ENCODE measurements at places on chromosomes 12 and 14.

GRCh38 chr12:71425568-71426299, 13.9 kb upstream of the LGR5 start:
- no peak for DNase-seq

GRCh38 chr14:91119556-91120311, 5.9 kb downstream of the DGLUCY start:
- DNase-seq, result peak; percentile 26

DNA sequence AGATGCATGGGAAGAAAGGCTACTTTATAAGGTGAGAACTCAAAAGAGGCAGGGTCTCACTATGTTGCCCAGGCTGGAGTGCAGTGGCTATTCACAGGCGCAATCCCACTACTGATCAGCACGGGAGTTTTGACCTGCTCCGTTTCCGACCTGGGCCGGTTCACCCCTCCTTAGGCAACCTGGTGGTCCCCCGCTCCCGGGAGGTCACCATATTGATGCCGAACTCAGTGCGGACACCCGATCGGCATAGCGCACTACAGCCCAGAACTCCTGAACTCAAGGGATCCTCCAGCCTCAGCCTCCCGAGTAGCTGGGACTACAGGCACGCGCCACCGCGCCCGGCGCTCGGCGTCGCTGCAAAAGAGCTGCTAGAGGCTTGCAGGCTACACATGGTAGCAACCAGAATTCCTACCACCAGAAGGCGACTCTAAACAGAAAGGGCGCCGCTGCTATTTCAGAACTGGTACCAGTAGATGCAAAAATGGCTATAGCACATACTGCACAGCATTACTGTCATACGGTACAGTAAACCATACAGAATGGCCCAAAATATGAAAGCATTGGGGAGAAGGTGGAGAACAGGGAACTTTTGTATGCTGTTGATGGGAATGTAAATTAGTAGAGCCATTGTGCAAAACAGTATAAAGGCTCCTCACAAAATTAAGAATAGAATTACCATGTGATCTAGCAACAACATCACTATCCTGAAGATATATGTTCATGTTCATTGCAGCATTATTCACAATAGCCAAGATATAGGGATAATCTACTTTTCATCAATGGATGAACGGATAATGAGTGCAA, 1.2 kb upstream of the NEMF start:
- DNase-seq, result peak; percentile 84

DNA sequence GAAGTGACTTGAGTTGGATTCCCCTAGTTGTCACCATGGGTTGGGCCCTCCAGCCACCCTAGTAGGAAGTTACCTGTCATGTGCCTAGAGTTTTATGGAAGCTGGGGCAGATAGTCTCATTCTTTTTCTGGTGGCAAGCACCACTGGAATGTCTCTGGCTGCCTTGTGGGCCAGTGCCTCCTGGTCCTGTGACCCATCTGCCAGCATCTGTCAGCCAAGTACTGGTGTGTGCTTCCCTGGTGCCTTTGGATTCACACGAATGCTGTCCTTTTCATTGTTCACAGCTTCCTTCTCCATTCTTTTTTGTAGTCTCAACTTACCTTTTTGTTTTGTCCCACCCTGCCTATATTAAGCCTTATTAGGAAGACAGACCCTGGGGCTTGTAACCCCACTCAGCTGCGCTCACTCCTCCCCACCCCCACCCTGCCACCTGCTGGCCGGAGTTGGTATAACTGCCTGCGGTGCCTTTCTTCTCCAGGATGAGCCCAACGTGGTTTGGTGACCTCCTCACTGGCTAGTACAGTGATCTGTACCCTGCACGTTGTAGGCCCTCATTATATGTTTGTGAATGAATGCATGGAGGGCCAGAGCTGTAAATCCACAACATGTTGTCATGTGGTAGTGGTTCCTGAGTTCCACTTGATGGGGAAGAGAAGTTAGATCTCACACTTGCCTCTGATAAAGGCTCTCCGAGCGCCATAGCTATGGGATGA, 125.7 kb downstream of the TSPAN9 start:
- peak; percentile 69 for DNase-seq

DNA sequence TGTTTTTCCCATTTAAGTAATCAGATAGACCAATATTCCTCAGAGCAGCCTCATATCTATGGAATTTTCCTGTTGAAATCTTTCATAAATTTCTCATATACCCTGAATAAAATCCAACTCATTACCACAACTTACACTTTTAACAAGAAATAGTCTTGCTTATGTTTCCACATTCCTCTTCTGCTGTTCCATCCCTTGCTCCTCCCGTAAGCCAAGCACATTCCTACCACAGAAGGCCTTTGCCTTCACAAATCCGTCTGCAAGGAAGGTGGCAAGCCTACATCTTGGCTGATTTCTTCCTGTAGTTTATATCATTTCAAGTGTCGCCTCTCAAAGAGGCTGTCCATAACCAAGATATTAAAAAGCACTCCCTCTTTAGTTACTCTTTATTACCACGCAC, 127.7 kb downstream of the C12orf50 start:
- no peak for DNase-seq

DNA sequence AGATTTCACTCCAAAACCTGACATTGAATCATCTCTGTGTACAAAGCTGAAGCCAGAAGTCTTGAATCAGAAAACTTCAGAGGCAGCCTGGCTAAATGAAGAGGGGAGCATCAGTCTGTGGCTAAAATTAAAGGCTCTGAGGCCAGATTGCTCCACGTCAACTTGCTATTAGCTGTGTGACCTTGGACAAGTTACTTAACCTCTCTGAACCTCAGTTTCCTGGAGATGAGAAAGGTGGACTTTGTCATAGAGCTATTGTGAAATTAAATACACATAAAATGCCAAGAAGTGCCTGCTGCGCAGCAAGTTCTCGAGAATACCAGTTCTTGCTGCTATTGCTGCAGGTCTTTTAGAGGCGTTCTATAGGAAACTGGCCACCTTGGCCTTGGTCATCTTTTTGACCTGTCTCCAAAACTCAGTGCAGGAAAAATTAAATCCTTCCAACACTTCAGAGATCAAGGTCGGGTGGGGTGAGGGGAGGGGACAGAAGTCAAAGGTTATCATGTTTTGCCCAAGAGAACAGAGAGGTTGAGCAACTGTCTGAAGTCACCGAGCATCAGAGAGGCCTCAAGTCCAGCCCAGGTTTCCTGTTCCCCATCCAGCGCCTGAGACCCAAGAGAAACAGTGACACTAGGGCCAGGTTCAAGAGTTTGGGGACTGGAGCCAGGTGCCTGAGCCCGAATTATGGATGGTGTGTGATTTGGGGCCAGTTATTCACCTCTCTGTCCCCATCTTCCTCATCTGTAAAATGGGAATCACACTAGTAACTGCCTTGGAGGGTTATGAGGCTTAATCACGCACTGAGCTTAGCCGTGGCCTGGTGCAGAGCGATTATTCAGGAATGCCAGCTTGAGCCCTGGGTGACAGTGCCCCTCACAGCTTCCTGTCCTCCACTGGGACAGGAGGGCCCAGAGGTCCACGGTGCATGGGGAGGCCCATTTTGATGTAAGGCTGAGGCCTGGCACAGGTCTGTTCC, 1.1 kb downstream of the SERPINA1 start:
- no peak for DNase-seq

GRCh38 chr12:68280240-68280639, 26.8 kb upstream of the IL22 start:
- DNase-seq, result no peak

- no peak for DNase-seq
These were observed 5.1 kb downstream of the PLEKHG7 start for GRCh38 chr12:92707926-92708325.

DNA sequence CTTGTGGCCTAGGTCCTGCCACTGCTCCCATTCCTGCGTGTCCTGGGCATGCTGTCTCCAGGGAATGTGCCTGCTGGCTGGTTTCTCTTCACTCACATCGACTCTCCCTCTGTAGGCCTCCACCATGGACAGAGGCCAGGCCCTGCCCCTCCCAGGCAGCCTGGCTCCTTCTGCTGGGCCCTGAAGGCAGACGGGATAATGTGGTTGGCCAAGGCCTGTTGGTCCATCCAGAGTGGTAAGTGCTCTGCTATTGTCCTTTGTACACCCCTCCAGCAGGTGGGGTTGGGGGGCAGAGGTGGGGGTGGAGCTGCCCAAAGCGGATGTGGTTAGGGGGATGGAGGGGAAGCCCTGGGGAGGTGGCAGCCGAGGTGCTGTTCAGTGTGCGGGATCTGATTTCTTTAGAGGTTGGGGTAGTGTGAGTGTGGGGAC, 9.5 kb upstream of the NR4A1 start:
- no peak for DNase-seq

DNA sequence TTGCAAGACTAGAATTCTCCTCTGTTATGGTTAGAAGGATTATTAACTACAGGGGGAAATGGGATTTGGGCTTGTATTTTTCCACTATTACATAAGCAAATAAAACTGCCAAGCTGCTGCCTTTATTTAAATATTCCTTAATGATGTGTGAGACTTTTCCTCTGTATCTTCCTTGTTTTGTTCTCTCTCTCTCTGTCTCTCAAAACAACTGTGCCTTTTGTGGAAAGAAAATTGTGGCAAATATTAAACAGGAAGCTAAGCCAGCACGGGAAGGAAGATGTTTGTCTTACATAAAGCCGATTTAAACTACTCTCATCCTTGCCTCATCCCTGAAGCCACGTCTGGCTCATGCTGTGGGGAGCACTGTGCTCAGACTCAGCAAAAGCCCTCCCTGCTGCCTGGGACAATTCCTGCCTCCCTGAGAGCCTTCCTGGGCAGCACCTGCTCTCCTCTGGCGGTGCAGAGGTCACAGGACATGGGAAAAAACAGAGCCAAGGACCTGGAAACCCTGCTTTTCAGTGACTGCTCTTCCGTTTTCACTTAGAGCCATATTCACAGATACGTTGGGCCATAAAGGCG, 237.2 kb downstream of the SLC15A4 start:
- DNase-seq, result peak; percentile 79

GRCh38 chr12:72241552-72241951, 30.6 kb upstream of the TRHDE start:
- no peak for DNase-seq

DNA sequence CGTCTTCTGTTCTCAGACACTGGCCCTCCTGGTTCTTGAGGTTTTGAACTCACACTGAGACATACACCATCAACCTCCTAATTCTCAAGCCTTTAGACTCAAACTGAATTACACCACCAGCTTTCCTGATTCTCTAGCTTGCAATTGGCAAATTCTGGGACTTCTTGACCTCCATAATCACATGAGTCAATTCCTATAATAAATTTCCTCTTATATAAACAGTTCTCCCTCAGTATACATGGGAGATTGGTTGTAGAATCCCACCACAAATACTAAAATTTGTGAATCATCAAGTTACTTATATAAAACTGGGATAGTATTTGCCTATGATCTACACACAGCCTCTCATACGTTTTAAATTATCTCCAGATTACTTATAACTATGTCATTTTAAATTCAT, 162.2 kb downstream of the DIO2 start:
- no peak for DNase-seq

GRCh38 chr12:111636209-111636945, 37.3 kb upstream of the ATXN2 start:
- DNase-seq, result peak; percentile 65

- DNase-seq, result no peak
These were observed 194.2 kb downstream of the BCL11B start for GRCh38 chr14:99077844-99078236.

GRCh38 chr12:15562263-15562662, 226.9 kb downstream of the EPS8 start:
- DNase-seq, result no peak

GRCh38 chr14:50967103-50967502, 22.8 kb upstream of the PYGL start:
- no peak for DNase-seq

DNA sequence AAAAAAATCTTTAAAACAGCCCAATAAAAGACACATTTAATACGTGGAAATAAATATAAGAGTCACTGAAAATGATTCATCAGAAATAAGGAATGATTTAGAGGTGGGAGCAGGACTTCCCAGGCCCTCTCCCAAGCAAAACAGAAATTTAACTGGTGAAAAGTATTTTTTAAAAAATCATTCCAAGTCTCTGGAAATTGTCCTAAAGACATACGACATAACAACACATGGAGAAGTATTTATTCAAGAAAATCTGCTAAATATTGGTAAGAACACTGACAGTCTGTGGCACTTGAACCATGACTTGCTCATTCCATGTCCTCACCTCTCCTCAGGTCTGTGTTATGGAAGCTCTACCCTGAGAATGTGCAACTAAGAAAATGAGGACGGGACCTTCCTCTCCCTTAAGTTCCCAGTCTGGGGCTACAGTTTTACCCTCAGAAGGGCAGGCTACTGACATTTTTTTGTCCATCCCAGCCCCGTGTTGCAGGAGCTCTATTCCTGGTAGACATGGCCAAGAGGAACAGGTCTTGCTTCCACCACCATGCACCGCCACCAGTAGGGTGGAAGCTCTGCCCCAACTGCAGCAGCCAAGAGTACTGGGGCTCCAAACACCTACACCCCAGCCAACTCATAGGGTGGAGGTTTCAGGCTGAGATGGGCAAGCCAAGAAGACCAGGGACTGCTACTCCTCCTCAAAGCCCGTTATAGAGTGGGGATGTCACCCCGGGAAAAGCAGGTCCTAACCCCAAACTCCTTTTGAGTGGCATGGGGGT, 193.0 kb downstream of the CRADD start:
- DNase-seq, result no peak

- peak; percentile 24 for DNase-seq
These were observed 29.8 kb downstream of the GPATCH2L start for GRCh38 chr14:76181546-76181945.

GRCh38 chr14:105641075-105641937, 114.9 kb downstream of the TMEM121 start:
- DNase-seq, result no peak

GRCh38 chr12:42019746-42020145, 124.9 kb downstream of the GXYLT1 start:
- no peak for DNase-seq

- peak; percentile 39 for DNase-seq
These were observed 57.0 kb downstream of the PHLDA1 start for GRCh38 chr12:75974323-75975187.

- no peak for DNase-seq
These were observed 126.8 kb upstream of the MAP1LC3B2 start for GRCh38 chr12:116432314-116432750.

DNA sequence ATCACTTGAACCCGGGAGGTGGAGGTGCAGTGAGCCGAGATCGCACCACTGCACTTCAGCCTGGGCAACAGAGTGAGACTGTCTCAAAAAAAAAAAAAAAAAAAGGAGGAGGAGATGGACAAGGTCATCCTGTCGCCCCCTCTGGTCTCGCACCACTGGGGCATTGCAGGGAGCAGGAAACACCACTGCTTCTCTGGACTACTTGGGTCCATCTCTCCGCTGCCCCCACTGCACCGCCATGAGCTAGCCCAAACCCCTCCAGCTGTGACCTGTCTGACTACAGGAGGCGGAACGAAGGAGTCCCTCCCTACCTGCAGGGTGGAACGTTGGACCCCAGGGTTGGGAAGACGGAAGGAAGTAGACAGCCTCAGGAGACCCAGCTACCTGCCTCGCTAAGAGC, 18.2 kb upstream of the FAM222A start:
- no peak for DNase-seq

- peak; percentile 83 for DNase-seq
These were observed 30.2 kb downstream of the MSRB3 start for GRCh38 chr12:65308601-65309071.

All from A673 (cell line).